ENCODE measurements at places on chromosomes 12 and 14.
A peak's percentile ranks its signal among the peaks of the same experiment; 100 is the strongest.

GRCh38 chr14:97129639-97130038 lies 332.5 kb downstream of the VRK1 start:
- no peak for DNase-seq

- DNase-seq = no peak
These were observed 113.0 kb downstream of the PLEKHA5 start for GRCh38 chr12:19242581-19242980.

GRCh38 chr14:33781236-33781635 lies 169.6 kb downstream of the EGLN3 start:
- DNase-seq = no peak

DNA sequence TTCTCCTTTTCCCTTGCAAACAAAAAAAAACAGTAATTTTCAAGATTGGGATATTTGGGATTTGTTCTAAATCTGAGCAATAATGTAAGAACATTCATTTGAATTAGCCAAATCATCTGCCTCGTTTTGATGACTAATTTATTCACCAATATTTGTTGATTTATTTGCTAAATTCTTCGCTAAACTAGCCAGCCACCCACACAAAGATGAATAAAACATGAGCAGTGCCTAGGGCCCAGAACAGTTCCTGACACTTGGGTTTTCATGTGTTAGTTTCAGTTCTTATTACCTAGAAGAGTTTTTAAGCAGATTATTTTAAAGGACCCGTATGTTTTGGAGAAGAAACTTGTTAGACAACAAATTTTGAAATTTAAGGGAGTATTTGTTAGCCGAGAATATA lies 1.4 kb downstream of the ETNK1 start:
- no peak for DNase-seq

DNA sequence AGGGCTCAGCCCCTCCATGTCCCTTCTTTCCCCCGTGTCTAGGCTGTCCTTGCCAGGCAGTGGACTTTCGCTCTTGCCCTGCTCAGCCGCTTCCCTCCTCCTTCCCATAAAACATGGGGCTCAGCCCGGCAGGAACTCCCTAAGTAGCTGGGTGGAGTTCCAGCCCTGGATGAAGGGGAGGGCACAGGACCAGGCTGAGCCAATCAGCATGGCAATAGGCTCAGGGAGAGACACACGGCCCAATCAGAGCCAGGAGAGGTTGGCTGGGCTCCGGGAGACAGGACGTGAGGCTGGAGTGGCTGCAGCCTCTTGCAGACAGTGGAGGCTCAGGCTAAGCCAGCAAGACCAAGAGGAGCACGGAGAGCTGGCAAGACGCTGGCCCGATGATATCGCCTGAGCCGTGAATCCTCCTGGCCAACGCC lies 54.3 kb downstream of the GALNT9 start:
- DNase-seq = peak; percentile 79

DNA sequence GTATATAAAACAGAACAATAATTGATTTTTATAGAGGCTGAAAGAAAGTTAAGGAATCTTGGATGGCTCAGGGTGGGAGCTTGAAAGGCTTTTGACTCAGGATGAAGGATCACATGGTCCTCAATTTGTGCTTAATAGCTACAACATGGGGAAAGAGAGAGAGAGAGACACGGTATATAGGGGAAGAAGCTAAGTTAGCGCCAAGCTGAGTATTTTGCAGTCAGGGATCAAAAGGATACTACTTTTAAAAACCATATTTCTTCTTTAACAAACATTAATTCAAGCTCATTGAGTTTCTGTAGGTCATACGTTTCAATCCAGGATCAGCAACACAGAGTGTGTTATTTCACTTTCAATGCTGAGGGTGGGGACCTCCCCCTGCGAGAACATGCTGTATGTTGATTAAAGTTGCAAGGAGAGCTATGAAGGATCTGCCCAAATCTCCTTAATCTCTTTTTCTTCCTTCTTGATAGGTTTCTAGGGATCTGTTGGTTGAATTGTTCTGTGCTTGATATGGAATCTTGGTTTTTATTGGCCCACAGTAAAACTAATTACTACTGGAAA lies 133.1 kb upstream of the NUDT4 start:
- DNase-seq = no peak

DNA sequence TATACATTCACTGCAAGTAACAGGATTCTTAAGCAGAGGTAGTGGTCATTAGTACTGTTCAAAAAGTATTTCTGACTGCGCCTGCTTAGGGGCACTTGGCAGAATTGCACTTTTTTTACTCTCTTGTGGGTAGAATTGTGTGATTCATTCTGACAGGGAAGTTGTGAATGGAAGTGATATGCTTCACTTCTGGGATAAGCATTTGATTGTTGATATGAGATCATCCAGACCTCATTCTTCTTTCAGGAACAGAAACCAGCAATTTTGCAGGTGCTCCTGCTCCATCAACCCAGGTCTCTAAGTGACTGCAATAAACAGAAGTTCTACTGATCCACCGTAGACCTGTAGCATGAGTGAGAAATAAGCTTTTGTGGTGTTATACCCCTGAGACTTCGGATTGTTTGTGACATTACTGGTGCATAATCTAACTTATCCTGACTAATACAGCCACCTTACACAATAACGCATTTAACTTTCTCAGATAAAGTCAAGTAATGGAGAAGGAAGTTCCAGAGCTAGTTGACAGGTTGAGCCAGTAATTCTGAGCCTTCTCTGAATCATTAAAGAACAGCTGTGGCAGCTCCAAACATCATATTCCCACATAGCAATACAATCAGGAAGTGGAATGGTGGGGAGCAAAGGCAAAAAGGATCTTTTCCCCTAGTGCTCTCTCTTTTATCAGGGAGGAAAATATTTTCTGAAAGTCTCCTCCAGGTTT lies 387.9 kb downstream of the SYT1 start:
- DNase-seq = no peak

GRCh38 chr14:92726933-92727262 lies 21.5 kb downstream of the LGMN start:
- DNase-seq = no peak

DNA sequence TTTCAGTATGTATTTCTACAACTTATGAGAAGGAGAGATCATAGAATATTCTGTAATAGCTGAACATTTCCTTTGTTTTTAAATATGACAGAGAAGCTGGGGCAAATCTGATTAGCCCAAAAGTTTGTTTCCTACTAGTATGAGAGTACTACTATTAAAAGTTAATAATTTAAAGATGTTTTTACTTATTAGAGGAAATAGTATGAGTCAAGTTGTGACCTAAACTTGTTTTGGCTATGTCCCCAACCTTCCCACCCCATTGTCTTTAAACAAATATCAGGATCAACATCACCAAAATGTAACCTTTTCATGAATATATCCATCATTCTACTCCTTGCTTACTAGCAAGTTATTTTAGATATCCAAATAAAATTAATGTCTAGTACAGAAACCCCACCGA lies 10.5 kb downstream of the GNPNAT1 start:
- DNase-seq = no peak

DNA sequence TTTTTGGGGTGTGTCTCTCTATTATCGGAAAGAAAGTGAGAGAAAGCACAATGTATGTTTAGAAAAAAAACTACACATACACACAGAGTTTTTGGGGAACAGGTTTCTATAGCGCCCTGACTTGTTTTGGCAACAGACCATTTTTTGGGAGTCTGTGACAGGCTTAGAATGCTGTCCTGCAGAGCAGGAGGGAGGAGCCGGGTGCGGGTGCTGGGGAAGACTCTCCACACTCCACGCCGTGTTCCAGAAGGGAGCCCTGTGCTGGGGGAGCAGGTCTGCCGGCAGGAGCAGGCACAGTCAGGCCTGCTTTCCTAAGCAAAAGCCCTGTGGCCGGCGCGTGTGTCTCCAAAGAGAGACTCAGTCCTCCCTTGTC lies 26.5 kb downstream of the CD9 start:
- no peak for DNase-seq

GRCh38 chr12:49255857-49256637 lies 8.8 kb upstream of the TUBA1C start:
- DNase-seq = no peak

DNA sequence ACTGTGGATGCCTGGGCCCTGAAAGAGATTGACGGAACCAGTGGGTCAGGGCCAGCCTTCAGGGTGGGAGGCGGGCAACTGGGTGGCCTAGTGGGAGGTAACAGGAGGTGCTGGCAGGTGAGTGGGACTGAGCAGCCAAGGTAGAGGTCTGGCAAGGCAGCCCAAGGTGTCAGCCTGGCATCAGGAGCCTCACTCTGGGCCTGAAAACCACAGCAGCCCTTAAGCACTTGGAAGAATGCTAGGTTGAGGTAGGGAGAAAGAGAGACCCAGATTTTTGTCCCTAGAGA lies 315.8 kb upstream of the PRICKLE1 start:
- no peak for DNase-seq

DNA sequence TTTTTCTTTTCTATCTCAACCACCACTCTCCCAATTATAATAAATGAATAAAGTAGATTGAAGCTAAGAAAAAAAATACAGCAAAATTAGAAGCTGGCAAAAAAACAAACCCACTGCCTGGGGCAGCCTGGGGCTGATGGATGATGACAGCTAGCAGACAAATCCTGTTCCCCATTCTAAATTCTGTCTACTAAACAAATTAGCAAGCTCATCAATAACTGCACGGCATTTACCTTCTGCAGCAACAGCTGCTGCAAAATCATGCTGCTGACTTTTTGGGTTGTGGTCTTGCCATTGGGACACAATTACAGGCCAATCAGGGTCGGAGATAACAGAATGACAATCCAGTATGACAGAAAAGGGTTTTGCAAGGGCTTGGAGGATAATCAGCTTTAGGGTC lies 443.6 kb upstream of the SOX5 start:
- DNase-seq = no peak

DNA sequence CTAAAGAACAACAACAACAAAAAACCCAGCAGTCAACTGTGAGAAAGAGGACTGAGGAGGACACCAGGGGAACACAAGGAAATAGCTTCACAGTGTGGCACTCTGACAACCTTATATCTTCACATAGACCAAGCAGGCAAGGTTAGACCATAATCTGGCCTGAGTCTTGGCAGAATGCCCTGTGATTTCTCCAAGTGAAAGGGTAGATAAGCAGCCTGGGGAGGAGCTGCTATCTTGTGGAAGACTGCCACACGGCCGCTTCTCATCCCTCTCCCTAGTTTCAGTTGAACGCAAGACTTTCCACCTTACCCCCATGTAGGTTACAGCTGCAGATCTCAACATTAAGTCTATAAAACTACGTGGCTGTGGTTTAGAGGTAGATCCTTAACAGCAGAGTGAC lies 3.7 kb downstream of the SLC25A21 start:
- no peak for DNase-seq

GRCh38 chr12:33546004-33546403 lies 106.4 kb upstream of the SYT10 start:
- DNase-seq = no peak

DNA sequence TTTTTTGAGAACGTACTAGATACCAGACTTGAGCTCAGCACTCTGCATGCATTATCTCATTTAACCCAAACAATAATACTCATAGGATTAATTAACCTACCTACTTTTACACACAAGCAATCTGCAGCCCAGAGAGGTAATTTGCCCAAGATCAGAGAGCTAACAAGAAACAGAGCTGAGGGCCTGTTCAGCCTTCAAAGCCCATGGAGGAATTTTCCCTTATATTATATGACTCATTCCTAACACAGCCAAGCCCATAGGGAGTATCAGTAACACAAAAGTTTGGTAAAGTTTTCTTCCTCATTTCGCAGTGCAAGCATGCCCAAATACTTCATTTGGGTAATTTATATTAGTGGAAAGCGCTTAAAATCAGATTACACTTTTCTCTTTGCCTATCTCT lies 94.7 kb downstream of the GALC start:
- no peak for DNase-seq

- DNase-seq = no peak
These were observed 1.8 kb downstream of the PTPN6 start for GRCh38 chr12:6952863-6953441.

DNA sequence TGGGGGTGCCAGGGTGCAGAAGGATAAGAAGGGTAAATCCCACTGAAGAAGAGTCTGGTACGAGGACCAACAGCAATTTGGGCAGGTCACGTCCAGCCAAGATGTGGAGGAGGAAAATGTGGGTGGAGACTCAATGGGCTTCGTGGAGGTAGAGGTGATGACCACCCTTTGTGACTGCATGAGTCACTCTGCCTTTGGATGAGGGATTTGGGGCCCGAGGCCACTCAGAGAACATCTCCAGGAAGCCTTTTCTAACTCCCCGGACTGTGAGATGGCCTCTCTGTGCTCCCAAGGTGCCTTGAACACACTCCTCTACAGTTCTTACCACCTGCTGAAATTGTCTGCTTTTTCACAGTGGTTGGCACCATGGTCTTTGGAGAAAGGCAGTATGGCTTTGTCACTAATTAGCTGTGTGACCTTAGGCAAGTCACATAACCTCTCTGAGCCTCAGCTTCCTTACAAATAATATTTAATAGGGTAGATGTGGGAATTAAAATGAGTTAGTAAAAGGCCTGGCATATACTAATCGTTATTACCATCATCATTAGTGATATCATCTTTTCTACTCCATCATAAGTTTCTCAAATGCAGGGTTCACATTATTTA lies 67.0 kb upstream of the ARHGAP5 start:
- DNase-seq = no peak

DNA sequence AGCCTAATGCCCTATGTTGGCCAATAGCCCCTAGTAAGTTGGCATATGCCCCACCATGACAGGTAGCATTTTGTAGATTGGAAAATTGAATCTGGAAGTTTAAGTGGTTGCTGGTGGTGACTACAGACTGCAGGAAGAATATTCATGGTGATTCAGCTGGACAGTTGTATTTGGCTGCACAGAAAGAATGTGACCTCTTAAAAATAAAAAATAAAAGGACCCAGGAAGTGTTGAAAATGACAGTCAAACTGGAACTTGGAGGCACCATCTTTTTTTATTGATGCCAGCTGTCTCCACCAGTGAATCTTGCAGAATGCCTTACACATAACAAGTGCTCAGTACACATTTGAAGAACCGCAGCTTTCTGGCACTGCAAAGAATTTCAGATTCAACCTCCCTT lies 73.9 kb downstream of the PRMT8 start:
- DNase-seq = no peak

- no peak for DNase-seq
These were observed 31.7 kb upstream of the INF2 start for GRCh38 chr14:104657563-104658324.

GRCh38 chr14:50056435-50056834 lies 59.9 kb downstream of the VCPKMT start:
- DNase-seq = no peak

- no peak for DNase-seq
These were observed 179.7 kb upstream of the PLXNC1 start for GRCh38 chr12:93968536-93969285.

DNA sequence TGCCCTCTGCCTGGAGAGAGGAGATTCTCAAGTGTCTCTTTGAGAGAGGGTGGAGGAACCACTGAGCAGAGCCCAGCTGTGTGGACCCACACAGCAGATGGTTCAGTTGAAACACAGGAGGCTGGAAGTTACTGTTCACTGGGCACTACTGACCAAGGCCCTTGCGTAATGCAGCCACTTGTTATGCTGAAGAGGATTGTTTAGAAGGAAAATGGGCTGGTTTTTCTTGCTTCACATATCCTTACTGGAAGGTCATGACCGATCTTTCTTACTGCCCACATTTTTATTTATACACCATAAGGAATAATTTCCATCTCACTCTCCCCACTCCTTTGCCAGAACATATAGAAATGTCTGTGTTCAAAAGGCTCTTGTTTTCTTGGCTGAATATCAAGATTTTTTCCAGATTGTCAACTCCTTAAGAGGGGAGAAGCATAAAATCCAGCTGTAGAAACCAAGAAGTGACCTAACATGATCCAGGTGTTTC lies 375.1 kb upstream of the DDHD1 start:
- no peak for DNase-seq

GRCh38 chr12:14256121-14256520 lies 109.4 kb upstream of the ATF7IP start:
- no peak for DNase-seq
